ENCODE measurements at places on chromosomes 2 and 18.
A peak's percentile ranks its signal among the peaks of the same experiment; 100 is the strongest.

GRCh38 chr18:13621886-13622619 lies 104.3 kb downstream of the FAM210A start:
- H3K4me1 ChIP-seq = peaks cover 13% of the 10 kb centered on the region
- peaks cover 3% of the 10 kb centered on the region for H3K36me3 ChIP-seq
- no peaks in the 10 kb centered on the region for H3K27me3 ChIP-seq
- H3K4me3 ChIP-seq = no peak overlapping the region

DNA sequence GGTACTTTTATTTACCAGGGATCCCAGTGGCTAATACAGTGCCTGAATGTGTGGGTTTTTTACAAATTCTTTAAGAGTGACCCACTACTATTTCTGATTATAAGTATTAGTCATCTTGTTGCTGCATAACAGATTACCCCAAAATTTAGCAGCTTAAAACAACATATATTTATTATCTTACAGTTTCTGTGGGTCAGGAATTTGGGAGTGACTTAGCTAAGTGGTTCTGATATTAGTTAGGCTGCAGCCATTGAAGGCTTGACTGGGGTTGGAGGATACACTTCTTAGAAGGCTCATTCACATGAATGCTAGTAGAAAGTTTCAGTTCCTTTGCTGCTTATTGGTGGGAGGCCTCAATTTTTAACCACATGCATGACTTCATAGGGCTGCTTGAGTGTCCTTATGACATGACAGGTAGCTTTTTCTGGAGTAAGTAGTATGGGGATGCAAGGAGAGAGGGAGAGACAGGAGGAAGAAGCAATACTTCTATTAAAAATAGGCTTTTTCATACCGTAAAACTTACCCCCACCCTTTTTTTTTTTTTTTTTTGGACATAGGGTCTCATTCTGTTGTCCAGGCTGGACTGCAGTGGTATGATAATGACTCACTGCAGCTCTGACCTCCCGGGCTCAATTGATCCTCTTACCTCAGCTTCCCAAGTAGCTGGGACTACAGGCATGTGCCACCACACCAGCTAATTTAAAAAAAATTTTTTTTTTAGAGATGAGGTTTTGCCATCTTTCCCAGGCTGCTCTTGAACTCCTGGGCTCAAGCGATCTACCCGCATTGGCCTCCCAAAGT lies 13.3 kb upstream of the POLE4 start:
- DNase-seq = no peak
- peaks cover 19% of the 10 kb centered on the region for H3K4me1 ChIP-seq
- peaks cover 18% of the 10 kb centered on the region for H3K36me3 ChIP-seq

DNA sequence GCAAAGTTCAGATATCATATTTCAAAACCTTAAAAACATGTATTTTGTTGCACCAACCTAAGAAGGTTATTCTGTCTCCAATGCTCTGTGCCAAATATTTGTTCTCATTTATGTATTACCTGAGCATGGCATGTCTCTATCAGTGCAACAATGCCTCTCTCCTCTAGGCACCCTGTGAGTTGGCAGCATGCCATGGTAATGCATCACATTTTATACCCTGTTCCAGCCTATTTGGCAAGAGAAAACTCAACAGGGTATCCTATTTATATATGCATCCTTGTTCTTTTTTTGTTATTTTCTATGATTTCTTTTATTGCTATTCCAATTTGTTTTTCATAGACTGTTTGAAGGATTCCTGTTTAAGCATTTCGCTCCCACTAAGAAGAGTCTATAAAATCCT lies 126.3 kb upstream of the NRXN1 start:
- H3K27me3 ChIP-seq = no peaks in the 10 kb centered on the region
- no peak overlapping the region for H3K4me3 ChIP-seq
- H3K36me3 ChIP-seq = no peaks in the 10 kb centered on the region

- no peaks in the 10 kb centered on the region for H3K36me3 ChIP-seq
- H3K4me1 ChIP-seq = no peaks in the 10 kb centered on the region
- DNase-seq = no peak
- H3K27ac ChIP-seq = no peak overlapping the region
- no peaks in the 10 kb centered on the region for H3K27me3 ChIP-seq
Observed at GRCh38 chr18:7608174-7608550, 41.0 kb downstream of the PTPRM start.

DNA sequence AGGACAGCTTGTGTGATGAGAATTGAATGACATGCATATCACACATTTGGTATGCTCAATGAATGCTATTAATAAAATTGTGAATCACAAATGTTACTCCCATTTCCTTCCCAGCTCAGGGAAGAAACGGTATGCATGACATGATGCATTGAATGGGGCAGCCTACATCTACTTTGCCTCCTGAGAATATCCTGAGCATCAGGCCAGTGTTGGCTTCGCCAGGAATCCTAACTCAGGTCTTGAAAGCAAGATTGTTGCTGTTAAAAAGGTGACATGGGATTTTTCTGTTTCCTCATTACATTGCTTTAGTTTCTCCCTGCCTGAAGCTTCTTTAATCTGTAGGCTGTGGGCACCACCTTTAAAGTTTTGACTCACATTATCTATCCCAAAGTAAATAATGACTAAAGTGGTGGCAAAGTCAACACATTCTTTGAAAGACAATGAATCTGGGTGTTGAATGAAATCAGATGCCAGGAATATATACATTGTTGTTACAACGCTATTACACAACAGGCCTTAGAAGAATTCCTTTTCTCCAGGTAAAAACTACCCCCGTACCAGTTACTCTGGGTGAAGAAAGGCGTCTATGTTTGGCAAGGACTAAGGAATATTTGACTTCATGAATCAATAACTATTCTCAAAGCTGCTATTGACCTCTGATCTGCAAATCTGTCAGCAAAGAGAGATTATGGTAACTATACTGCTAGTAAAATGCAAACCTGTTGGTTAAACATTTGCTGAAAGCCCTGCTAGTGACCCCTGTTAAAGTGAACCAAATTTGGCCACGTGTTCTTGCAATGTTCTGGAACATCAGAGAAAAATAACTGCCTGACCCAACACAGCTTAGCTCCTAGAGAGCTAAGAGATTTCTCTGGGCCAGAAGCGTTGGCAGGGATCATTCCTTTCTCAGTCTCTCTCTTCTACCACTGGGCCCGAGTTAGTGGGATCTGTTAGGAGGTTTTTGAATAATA lies 30.5 kb upstream of the NEDD4L start:
- H3K4me3 ChIP-seq = no peak overlapping the region
- no peak overlapping the region for H3K27ac ChIP-seq
- H3K36me3 ChIP-seq = no peaks in the 10 kb centered on the region
- DNase-seq = no peak
- H3K27me3 ChIP-seq = no peaks in the 10 kb centered on the region
- no peaks in the 10 kb centered on the region for H3K4me1 ChIP-seq

- DNase-seq = no peak
- peaks cover 82% of the 10 kb centered on the region for H3K4me1 ChIP-seq
- H3K36me3 ChIP-seq = peaks cover 26% of the 10 kb centered on the region
- no peaks in the 10 kb centered on the region for H3K27me3 ChIP-seq
Observed at GRCh38 chr18:2983296-2983695, 29.6 kb downstream of the LPIN2 start.

DNA sequence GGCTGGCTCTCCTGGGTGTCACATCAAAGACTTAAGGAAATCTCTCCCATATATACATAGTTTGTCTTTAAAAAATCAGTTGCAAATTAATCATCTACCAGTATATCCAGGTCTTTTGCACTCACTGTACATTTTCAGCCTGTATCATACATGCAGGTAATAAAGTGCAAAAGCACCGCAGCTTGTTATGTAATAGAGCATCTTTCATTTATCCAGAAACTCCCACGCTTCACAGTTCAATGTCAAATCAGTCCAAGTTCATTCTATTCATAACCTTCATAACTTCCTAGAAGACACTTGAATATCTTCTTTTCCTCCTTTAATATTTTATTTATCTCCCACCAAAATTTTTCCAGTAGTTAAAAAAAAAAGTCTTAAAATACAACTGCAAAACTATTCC lies 89.6 kb upstream of the KCTD1 start:
- no peak overlapping the region for H3K27ac ChIP-seq
- H3K4me1 ChIP-seq = no peaks in the 10 kb centered on the region
- no peak for DNase-seq
- no peaks in the 10 kb centered on the region for H3K27me3 ChIP-seq

DNA sequence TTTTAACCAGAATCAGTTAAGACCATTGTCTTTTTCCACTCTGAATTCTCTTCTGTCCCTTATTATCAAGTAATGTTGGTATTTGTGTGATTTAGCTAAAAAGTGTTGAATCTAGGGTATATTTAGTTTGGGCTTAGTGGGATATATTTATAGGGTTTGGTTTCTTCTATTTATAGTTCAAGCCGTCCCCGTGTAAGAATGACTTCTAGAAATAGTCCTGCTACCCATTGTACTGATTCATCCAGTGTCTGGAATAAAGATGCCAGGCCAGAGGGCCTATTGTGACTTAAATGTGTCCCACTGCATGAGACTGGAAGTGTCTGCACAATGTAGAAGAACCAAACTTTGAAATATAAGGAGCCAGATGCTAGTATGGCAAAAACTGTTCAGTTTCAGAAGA lies 364.8 kb downstream of the TNS1 start:
- no peak overlapping the region for H3K4me3 ChIP-seq
- no peak for DNase-seq
- peaks cover 3% of the 10 kb centered on the region for H3K27me3 ChIP-seq
- no peaks in the 10 kb centered on the region for H3K36me3 ChIP-seq
- H3K27ac ChIP-seq = no peak overlapping the region
- no peaks in the 10 kb centered on the region for H3K4me1 ChIP-seq

DNA sequence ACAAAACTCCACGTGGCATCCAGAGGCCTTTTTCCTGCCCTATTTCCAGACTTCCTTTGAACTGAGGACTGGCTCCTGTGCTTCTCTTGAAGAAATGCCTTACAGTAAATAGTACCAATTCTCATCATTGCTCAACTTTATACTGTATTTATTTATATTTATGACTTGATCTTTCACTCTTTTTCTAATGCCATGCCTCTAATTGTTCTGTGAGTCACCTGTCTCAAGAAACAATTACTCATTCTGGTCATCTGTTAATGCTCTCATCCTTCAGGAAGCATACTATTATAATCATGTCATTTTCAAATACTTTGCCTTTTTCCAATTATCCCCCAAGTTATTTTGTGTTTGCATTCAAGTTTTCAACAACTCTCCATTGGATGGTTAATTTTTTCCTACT lies 85.9 kb downstream of the DCDC2C start:
- H3K36me3 ChIP-seq = no peaks in the 10 kb centered on the region
- no peak overlapping the region for H3K4me3 ChIP-seq
- H3K4me1 ChIP-seq = no peaks in the 10 kb centered on the region
- H3K27ac ChIP-seq = no peak overlapping the region
- H3K27me3 ChIP-seq = no peaks in the 10 kb centered on the region

GRCh38 chr18:76494231-76495005 lies 624 bp downstream of the ZNF516 start:
- H3K27me3 ChIP-seq = peaks cover 82% of the 10 kb centered on the region
- peak overlapping the region; percentile 74 for H3K27ac ChIP-seq
- peak overlapping the region; percentile 87 for H3K4me3 ChIP-seq
- peaks cover 44% of the 10 kb centered on the region for H3K4me1 ChIP-seq

- no peaks in the 10 kb centered on the region for H3K4me1 ChIP-seq
- H3K27ac ChIP-seq = no peak overlapping the region
- no peaks in the 10 kb centered on the region for H3K36me3 ChIP-seq
- no peak overlapping the region for H3K4me3 ChIP-seq
Observed at GRCh38 chr2:212973347-212973746, 178.1 kb downstream of the IKZF2 start.

GRCh38 chr2:217168496-217168895 lies 308.6 kb upstream of the TNP1 start:
- H3K27ac ChIP-seq = no peak overlapping the region
- no peak overlapping the region for H3K4me3 ChIP-seq
- no peaks in the 10 kb centered on the region for H3K36me3 ChIP-seq
- peaks cover 14% of the 10 kb centered on the region for H3K27me3 ChIP-seq

DNA sequence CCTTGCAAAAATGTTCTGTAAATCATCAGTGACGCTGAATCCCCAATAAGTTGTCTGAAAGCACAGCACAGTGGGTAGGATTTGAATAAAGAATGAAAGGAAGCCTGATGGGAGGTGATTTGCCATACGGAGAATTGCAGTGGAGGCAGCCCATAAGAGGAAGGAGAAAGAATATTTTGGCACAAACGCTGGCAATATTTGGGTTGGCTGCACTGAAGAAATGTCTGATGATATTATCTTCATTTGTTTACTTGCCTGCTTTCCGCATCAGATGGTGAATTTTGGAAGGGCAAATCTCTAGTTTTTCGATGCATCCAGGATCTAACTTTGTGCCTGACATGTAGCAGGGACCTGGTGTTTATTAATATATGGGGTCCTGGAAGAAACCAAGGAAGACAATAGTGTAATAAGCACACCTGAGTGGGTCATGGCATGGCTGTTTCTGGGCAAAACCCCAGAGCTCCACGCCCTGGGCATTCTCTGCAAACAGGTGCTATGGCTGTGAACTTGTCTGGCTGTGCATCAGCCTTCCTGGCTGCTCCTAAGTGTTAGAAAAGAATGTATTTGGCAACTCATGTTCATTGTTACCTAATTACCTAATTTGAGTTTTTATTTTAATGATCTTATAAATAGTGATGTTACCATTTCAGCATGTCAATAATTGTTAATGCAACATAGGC lies 5.9 kb downstream of the GALR1 start:
- no peaks in the 10 kb centered on the region for H3K36me3 ChIP-seq
- peaks cover 4% of the 10 kb centered on the region for H3K4me1 ChIP-seq
- H3K27me3 ChIP-seq = peaks cover 52% of the 10 kb centered on the region
- H3K27ac ChIP-seq = no peak overlapping the region

- H3K4me1 ChIP-seq = peaks cover 2% of the 10 kb centered on the region
- no peak overlapping the region for H3K27ac ChIP-seq
- DNase-seq = no peak
Observed at GRCh38 chr2:25698752-25699151, 25.4 kb upstream of the DTNB start.

DNA sequence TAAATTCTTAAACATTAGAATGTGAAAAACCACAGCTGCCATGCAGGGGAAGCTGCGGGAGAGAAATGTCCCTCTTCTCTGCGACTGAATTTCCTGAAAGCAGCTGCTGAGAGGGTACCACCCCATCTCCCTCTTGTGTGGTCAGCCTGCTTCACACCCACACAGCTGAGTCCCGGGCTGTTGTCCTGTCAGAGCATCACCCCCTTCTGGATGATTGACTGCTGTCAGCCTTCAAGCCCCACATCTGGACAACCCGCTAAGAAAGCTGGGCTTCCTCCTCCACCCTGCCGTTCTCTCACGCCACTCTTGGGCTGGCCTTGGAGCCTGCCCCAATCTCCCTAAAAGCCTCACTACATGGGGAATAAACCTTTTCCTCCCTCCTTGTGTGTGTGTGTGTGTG lies 26.0 kb downstream of the SH3YL1 start:
- no peak for DNase-seq
- H3K27ac ChIP-seq = no peak overlapping the region
- no peak overlapping the region for H3K4me3 ChIP-seq
- H3K36me3 ChIP-seq = peaks cover 9% of the 10 kb centered on the region

GRCh38 chr2:234406085-234406484 lies 90.8 kb downstream of the ARL4C start:
- no peak overlapping the region for H3K4me3 ChIP-seq
- no peak overlapping the region for H3K27ac ChIP-seq
- peaks cover 5% of the 10 kb centered on the region for H3K27me3 ChIP-seq
- peaks cover 3% of the 10 kb centered on the region for H3K36me3 ChIP-seq

All from activated naive CD4-positive, alpha-beta T cell treated with anti-CD3 and anti-CD28 coated beads, Interleukin-2, amount 10 ng/mL, durations not matched to agents 7 days and 5 days (primary cell).